ENCODE measurements at places on chromosomes 1 and 21.
A peak's percentile ranks its signal among the peaks of the same experiment; 100 is the strongest.

DNA sequence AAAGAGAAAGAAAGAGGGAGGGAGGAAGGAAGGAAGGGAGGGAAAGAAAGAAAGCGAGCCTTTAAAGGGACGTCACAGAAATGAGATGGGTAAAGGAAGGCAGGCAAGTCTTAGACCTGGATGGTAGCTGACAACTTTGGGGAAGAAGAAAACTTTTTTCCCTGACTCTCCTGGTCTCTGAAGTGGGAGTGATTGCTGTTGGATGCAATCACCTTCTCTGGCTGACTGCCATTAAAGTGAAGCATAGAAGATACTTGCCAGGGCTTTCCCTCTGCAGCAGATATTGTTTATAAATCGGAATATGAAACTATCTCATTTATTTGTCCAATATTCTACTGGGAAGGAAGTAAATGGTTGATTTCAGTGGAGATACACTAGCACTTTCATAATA lies 27.0 kb downstream of the VCAM1 start:
- DNase-seq = no peak

- no peak for DNase-seq
Observed at GRCh38 chr1:115624859-115625258, 16.9 kb upstream of the VANGL1 start.

DNA sequence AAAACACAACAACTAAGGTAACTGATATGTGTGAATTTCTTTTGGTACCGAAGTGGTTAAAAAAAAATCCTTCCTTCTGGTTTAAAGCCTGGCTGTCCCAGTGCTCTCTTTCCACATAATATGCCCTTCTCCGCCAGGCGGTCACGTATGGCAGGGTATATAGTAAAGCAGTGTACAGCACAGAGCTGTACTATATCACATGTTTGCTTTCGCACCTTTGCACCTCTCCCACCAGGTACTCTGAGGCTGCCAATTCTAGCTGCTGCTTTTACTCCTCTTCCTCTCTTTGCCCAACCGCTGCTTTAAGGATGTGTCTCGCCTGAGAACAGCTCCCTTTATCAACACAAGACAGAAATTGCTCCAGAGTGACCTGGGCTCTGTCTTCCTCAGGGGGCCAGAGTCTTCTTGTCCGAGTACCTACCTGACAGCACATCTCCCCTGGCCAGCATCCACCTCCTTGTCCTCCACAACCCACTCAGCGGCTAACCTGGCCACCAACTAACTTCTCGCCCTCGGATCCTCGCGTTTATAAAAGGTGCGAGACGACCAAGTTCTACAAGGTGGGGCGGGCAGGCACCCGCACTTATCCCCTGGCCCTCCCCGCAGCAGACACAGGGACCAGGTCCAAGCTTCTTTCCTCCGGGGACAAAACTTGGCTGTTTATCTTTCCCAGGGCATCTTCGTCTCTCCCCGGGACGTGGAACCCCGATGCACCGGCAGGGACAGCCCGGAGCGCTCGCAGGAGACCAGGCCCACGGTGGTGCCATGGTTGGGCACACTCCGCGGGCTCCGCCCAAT lies 1.6 kb downstream of the COLGALT2 start:
- no peak for DNase-seq

- DNase-seq = no peak
Observed at GRCh38 chr21:46551636-46552241, 53.1 kb downstream of the S100B start.

GRCh38 chr1:155352631-155353030 lies 31.9 kb downstream of the RUSC1 start:
- no peak for DNase-seq

DNA sequence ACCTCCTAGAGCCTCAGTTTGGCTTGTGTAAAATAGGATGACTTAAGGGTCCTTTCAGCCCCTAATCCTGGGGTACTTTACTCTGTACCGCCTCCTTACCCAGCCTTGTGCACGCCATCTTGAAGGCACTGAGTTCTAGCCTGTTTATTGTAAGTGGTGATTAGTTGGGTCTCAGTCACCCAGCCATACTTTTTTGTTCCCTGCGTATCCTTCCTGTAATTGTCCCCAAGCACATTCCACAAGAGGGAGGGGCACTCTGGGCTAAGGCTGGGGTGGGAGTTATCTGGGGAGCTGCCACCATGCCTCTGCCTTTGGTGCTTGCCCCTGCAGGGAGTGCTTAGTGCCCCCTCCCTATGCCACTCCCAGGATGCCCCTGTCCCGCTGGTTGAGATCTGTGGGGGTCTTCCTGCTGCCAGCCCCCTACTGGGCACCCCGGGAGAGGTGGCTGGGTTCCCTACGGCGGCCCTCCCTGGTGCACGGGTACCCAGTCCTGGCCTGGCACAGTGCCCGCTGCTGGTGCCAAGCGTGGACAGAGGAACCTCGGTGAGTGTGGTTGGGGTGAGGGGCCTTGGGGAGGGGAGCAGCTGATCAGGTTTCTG lies 856 bp downstream of the FDPS start:
- DNase-seq = peak; percentile 23

DNA sequence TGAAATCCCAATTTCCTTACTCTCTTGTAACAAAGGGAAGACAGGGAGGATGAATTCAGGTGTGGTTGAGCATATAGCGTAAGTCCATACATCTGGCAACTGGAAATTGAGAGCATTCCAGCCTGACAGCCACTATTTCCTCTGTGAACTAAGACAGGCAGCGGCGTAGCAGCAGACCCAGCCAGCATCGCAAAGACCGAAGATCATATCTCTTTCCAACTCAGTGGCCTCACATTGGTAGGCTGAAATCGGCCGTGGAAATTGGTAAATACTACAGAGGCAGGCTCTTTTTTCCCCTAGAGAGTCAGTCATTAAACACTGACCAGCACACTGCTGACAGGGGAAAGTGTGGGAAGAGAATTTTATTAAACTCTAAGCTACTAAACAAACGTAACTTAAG lies 43.4 kb downstream of the TARBP1 start:
- no peak for DNase-seq

- DNase-seq = no peak
Observed at GRCh38 chr1:226094451-226094850, 31.9 kb downstream of the H3-3A start.

DNA sequence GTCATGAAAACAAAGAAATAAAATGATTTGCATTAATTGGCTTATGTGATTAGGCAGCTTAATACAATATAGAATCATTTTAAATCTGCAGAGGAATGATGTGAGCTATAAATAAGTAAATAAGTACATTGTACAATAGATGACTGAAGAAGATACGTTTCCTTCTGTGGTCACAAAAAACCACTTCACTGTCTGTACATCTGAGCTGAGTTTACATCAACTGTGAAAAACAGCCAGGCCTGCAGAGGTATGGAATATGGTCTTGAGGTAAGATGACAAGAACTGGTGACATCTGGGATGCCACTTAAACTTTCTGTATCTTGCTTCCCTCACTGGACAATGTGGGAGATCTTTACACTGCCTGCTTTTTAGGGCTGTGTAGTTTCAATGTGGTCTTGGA lies 130.0 kb upstream of the BEND5 start:
- no peak for DNase-seq
